OCI-LY7 (cell line): ENCODE measurements at places on chromosomes 3 and 15. TPM values are rescaled to one million over a fixed set of nuclear protein-coding genes. Genes with fewer than 3 reads are reported as not detected.
A peak's percentile ranks its signal among the peaks of the same experiment; 100 is the strongest.

Gene FXR1
- 161 and 182 TPM in 2 replicates for total RNA-seq

Gene STRC
- total RNA-seq, result 1.5 and 1.8 TPM in 2 replicates

DNA sequence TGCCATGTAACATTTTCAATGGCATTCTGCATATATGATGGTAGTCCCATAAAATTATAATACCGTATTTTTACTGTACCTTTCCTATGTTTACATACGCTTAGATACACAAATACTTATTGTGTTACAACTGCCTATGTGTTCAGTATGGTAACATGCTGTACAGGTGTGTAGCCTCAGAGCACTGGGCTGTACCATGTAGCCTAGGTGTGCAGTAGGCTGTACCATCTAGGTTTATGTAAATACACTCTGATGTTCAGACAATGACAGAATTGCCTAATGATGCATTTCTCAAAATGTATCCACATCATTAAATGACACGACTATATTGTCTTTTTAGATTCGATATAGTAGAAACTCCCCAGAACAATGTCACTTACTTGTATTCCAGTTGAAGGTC, 22.7 kb downstream of the CD80 start:
- DNase-seq, result no peak

DNA sequence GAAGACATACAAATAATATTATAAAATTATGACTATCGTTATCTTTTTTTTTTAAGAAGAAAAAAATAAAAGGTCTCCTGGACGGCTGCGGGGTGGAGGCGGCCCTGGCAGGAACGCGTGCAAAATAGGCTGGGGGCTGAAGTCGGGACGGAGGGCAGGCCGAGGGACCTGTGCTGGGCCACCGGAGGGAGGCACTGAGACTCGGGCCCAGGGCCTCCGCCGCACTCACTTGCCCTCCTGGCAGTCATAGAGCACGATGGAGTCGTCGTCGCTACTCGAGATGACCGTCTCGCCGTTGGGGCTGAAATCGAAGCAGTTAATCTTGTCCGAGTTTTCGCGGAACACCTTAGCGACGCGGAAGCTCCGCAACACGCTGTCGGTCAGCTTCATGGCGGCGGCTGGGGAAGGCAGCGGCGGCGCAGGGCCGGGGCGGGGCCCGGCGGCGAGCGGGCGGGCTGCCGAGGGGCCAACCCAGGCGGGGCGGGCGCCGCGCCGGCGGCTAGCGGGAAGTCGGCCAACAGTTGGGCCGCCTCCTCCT, 408 bp downstream of the WDR82 start:
- DNase-seq, result peak; percentile 73

GRCh38 chr15:92839696-92840095, 60.4 kb upstream of the CHD2 start:
- peak; percentile 87 for DNase-seq

DNA sequence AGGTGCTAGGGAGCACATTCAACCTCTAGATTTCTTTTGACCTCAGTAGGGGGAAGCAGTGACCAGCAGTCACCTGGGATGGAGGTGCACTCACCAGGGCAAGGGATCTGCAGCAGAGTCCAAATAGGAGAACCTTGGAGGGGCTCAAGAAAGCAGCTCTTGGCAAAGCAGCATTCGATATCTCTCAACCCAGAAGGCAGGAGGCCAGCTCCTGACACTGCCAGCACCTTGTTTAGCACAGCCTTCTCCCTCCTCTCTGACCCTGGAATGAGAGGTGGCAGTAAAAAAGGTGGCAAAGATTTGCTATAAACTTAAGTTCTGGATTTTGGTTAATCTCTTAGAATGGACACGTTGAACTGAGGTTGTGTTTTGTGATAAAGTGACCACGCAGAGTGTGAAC, 107.9 kb downstream of the AQP9 start:
- no peak for DNase-seq

Gene OIP5
- 28.4 and 29.9 TPM in 2 replicates for total RNA-seq
